HCT116 (cell line): ENCODE measurements at places on chromosomes 12 and 14.

DNA sequence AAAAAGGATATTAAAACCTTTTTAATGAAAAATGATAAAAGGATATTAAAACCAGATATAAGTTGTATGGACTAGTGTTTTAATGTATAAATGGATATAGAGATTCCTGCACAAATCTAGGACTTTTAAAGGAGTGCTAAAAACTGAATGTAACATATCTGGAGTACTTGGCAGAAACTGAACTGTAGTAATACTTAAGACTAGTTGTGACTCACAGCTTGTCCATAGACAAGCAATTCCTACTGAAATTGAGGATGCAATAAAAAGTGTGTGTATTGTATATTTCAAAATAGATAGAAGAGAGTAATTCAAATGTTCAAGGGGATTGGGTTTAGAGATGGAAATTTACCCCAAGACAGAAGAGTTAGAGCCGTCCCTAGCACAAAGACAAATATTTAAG, 59.6 kb downstream of the FBXO33 start:
- DNase-seq = no peak

- DNase-seq = no peak
Observed at GRCh38 chr14:56008150-56008549, 110.1 kb upstream of the PELI2 start.

GRCh38 chr12:124109760-124110159, 136.7 kb downstream of the ZNF664 start:
- DNase-seq = peak; percentile 49

- DNase-seq = no peak
Observed at GRCh38 chr12:52171950-52172512, 19.8 kb downstream of the KRT80 start.

- DNase-seq = peak; percentile 72
Observed at GRCh38 chr12:69239352-69239921, at the start of gene CPSF6. CPSF6 (plus strand) TSS chr12:69239569; CDS start chr12:69239647, 78 bp downstream.

GRCh38 chr14:26828741-26829140, 230.9 kb upstream of the NOVA1 start:
- no peak for DNase-seq

GRCh38 chr12:53975479-53976152, 862 bp upstream of the HOTAIR start:
- no peak for DNase-seq

DNA sequence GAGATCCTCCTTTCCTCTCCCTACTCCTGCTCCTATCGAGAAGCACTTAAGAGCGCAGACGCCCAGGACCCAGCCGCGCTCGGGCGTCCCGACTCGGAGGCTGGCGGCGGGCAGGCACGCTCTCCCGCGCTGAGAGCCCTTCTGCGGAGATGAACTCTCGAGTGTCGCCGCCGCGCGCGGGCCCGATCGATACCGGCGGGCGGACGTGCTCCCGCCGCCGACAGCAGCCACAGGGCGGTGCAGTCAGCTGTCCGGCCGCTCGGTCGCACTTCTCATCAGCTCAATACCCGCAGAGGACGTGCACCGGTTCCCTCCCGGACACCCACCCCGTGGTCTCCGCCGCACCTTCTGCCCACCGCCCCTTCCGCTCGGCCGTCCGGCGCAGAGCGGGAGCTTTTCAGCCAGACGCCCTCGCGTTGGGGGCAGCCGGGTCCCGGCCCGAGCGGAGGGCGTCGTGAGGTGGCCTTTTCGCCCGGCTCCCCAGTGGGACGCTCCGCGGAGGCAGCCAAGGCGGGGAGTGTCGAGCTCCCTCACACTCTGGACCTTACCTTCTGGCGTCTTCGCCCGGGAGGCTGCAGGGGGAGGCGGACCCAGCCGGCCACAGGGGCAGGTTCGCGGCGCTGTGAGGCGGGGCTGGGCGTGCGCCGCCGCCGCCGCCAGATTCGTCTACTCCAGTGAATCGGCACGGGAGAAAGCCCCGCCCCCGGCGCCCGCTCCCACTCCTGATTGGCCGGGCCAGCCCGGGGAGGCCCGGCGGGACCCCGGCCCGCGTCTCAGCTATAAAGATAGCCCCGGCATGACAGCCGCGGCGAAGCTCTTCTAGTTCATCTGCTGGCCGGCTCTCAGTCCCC, at the start of gene INSM2:
Gene INSM2, plus strand, starts transcription at position 808 of the 851 bp plus-strand sequence. CDS start 89 bp downstream, outside the sequence.
- DNase-seq = no peak

DNA sequence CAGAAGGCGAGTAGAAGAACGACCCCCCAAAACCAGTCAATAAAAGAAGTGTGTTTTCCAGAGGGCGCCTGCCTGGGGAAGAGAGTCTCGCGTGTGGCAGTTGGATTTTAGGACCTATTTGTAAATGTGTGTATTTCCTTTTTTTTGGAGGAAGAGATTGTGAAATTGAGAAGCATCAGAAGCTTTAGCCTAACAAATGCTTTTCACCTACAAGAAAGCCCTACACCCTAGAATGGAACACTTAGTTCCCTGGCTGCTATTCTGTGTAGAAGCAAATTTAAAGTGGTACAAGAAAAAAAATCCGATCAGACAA, 1.3 kb downstream of the RCOR1 start:
- DNase-seq = no peak

DNA sequence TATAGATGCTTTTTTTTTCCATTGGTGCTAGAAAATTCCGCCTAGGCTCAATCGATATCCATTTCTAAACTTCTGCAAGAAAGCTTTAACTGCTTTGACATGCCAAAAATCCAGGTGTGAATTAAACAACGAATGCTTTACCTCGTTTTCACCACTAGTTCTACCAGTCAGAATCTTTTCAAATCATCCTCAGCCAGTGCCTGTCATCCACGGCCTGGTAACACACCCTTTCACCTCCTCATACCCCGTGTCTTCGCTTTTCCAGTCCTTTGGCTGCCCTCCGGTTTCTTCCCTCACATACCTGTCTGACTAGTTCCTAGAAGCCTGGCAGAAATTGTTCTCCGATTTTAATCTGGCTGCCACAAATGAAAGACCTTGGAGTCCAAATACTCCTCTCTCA, 1.4 kb upstream of the PHC1 start:
- DNase-seq = no peak

GRCh38 chr12:113407931-113408600, 4.4 kb upstream of the SDS start:
- DNase-seq = no peak

GRCh38 chr12:72011374-72011773, 72.7 kb downstream of the TPH2 start:
- no peak for DNase-seq

DNA sequence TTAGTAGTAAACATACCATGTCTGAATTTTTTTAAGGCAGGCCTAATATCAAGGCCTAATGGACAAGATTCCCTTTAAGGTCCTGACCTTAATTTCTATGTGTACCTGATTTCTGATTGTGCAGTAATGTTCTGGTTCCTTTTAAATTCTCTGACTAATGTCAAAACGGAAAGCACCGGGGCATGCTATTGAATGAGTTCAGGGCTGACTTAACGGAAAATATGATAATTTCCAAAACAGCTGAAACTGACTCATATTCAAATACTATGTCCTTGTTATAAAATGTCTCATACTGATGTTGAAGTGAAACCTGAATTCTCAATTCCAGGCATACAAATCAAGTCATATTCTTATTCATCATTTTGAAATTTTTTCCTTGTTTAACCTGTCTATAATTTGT, 6.7 kb downstream of the TAS2R43 start:
- no peak for DNase-seq

DNA sequence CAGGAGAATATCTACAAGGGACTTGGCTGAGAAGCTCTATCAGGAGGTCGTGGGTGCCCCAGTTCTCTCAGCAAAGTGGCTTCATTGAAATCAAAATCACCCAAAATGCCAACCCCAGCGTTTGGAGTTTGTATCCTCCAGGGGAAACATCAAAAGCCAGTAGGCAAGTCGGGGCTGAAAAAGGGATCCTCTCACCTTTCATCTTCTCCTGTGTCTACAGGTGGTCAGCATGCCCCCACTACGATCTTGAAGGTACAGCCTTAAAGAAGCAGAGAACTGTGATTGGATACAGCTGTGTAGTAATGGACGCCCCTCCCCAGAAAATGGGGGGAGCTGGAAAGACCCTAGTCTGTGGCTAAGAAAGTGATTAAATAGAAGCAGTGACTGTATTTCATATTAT, 22.2 kb downstream of the HRK start:
- no peak for DNase-seq

DNA sequence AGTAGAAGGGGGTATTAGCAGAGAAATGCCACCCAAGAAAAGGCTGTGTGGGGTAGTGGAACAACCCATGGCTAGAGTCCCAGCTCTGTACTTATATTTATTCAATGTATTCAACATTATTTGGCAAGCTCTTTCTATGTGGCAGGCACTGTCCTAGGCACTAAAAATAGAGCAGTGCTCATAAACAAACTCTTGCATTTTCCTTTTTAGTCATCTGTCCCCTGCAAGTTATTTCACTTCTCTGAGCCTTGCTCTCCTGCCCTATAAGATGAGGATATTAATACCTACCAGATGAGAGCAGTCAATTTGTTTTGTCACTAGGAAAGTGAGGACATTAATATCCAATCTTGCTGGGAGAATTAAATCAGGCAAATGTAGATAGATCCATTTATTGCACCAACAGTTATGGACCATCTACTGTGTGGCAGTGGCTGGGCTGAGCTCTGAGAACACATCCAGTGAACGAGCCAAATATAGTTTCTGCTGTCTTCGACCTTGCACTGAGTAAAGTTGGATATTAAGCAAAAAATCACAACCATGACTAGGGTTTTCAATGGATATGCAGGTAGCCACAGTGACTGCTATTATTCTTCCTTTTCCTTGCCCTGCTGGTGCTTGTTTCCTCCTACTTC, 314.3 kb upstream of the TBX3 start:
- no peak for DNase-seq

DNA sequence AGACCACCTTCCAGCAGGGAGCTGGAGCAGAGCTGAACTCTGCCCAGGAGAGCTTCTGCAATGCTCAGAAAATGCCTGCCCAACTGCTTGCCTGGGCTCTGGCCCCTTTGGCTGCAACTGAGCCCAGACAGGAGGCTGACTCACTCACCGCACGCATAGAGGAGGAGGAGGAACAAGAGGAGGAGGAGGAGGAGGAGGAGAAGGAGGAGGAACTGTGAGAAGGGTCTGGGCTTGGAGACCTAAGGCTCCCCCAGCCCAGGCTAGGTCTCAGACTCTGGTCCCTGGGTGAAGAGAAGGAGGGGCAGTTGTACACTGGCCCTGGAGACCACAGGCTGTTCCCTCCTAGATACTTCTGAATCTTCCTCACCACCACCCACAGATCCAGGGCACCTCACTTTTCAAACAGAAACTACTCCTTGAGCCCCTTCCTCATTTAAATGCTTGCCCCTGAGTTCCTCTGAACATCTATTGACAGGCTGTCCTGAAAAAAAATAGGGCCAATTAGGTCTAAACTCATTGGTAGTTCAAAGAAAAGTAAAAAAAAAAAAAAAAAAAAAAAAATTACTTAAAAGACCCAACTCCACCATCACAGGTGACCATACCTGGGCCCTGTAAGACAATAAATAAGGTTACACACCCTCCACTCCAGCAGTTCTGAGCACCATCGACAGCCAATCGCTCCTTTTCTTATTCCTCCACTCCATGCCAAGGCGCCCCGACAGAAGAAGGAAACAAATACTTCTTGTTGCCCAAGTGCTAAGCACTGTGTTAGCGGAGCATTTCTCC, 674 bp downstream of the VDR start:
- peak; percentile 29 for DNase-seq

DNA sequence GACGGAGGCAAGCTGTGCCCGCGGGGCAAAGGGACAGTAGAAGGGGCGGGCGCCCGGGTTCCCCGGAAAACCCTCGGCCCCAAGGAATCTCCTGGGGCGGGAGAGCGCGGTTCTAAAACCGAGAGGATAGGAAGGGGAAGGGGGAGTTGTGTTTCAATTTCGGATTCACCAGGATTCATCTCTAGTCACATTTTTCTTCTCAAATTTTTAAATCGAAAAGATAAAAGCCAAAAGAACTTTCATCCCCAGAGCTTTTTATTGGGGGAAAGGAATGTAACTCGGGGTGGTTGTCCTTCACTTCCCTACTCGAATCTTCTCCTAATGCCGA, 1.4 kb downstream of the BMP4 start:
- DNase-seq = no peak

DNA sequence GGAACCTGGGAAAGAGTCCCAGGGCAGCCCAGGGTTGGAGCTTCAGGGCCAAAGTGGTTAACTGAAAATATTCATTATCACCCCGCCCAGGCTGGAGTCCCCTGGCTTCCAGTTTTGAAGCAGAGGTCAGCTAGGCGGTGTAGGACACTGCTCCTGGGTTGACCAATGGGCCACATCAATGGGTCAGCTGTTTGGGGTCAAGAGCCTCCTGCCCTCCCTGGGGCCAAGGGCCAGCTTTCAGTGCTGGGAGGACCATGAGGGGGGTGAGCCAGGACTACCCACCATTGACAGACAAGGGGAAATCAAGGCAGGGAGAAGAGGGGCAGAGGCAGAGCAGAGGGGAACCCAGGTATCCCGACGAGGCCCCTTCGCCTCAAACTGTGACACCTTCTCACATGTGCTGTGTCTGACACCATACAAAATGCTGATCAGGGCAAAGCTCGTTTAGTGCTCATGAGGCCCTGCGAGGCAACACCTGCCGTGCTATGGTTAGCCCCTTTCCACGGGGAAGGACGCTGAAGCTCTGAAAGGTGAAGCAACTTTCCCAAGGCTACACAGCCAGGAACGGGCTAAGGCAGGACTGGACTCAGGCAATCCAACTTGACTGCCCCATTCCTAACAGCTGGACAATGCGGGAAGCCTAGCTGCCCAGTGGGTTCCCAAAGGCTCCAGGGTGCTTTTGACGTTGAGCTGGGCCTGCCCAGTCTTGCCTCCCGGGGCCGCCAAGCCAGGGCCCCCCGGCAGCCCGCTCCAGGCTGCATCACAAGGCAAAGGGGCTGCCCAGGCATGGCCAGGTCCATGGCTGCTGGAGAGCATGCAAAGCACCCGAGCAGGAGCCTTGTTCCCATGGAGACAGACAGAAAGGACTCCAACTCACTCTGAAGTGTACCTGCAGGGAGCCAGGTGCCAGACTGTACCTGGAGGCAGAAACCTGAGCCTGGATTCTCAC, 2.0 kb downstream of the SYNE3 start:
- no peak for DNase-seq

DNA sequence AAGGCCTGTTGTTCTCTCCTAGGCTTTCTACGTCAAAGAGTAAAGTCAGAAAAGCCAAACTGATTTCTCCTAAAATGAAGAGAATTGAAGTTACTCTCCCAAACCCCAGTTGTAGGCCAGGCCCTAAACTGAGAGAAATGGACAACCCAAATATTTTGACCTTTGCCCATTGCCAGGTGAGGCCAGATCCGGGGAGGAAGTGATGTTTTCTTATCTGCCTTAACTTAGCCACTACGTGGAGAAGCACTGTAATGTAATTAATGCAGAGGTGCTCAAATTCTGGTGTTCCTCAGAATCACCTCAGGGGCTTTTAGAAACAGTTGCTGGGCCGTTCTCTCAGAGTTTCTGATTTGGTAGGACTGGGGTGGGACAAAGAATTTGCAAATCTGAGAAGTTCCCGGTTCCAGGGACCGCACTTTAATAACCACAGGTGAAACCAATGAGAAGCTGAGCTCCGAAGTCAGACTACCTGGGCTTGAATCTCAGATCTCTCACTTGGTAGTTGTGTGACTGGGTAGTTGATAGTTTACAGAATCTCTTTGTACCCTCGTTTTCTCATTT, 73.2 kb downstream of the ETV6 start:
- DNase-seq = no peak
